Fibroblast of skin of scalp (primary cell): ENCODE measurements at places on chromosomes 3 and 15.
A peak's percentile ranks its signal among the peaks of the same experiment; 100 is the strongest.

DNA sequence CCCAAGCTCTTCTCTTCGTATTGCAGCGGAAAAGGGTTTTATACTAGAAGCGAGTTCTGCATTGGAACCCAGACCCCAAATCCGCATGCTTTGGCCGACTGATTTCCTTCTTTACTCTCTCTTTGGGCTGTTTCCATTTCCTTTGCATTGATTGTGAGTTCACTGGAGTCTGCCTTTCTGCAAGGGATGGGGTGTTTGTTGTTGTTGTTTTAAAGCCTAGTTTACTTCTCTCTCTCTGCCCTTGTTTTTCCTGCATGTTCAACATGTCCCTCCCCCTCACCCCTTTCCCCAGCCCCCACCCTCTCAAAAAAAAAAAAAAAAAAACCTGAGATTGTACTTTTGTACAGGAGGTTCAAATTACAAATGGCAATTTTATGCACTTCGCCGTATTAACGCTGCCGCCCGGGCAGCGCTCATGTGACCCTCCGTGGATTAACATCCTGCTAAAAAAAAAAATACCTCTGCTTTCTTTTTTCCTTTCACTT is 2.2 kb downstream of the NR2F2 start:
- DNase-seq: no peak

DNA sequence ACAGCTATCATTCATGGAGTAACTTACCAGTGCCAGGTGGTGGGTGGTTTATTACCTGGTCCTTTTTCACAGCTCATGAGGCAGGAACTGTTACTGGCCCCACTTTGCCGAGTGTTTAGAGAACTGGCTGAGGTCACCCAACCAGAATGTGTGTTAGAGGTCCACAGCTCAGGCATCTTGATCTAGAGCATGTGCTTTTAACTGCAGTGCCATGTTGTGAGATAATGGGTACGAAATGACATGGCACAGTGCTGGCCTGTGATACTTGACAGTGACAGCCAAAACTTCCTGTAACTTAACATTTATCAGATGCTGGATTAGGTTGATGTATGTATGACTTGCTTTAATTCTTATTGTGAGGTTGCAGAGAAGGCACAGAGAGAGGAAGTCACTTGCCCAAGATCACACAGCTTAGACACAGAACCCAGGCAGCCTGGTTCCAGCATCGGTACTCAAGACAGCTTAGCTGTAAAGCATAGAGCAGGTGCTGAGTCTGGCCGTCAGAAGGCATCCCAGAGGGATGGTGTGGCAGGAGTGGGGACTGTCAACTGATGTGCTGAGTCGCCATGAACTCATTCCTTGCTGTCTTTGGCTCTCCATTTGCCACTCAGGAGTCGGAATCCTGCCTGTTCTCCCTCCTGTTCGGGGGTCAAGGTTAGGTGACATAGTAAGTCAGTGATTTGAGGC is 9.6 kb downstream of the MCM2 start:
- DNase-seq: no peak

DNA sequence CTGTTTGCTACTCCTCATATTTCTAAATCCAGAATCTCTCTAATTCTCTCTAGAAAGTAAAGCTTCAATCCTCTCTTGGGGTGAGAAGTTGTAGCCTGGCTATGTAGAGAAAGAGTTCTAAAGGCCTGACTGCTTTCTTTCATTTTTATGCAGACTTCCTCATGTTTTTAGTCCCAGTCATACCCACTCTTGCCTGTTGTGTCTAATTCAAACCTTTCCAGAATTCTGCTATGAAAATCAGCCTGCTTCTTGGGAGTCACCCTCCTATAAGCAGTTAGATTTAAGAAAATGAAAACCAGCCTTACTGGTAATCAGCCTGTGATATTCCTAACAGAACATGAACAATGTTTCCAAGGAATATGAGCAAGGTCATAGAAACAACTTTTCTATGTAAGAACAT is 14.8 kb upstream of the ZNF639 start:
- DNase-seq: no peak

- no peak for DNase-seq
These were observed 147.9 kb downstream of the IGSF11 start for GRCh38 chr3:118886708-118887107.

- DNase-seq: peak; percentile 13
These were observed 175.8 kb upstream of the NANOGP8 start for GRCh38 chr15:35260941-35261340.

DNA sequence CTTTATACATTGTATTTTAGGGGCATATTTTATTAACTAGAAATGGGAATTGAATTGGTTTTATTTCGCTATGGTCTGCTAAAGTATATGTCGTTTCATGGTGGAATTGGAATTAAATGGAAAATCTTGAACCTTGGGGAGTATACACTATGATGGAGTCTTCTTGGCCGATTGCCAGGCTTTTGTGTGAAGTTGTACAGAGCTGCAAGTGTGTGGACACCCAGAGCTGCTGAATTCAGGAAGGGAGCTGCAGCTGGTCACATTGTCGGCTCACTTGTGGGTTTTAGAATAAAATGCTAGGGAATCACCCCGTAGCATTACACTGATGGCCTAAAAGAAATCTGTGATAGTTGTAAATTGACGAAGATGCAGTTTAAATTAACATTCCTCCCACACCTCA is 35.1 kb downstream of the USP3 start:
- no peak for DNase-seq
